NCI-H2227 treated with DMSO at 0.1 percent for 48 hours (cell line): ENCODE measurements at places on chromosomes 16 and 17.
A peak's percentile ranks its signal among the peaks of the same experiment; 100 is the strongest.

GRCh38 chr17:79548116-79548515 lies 62.7 kb downstream of the RBFOX3 start:
- no peak for DNase-seq

- DNase-seq = no peak
These were observed 67.8 kb upstream of the MMP2 start for GRCh38 chr16:55411231-55411630.

DNA sequence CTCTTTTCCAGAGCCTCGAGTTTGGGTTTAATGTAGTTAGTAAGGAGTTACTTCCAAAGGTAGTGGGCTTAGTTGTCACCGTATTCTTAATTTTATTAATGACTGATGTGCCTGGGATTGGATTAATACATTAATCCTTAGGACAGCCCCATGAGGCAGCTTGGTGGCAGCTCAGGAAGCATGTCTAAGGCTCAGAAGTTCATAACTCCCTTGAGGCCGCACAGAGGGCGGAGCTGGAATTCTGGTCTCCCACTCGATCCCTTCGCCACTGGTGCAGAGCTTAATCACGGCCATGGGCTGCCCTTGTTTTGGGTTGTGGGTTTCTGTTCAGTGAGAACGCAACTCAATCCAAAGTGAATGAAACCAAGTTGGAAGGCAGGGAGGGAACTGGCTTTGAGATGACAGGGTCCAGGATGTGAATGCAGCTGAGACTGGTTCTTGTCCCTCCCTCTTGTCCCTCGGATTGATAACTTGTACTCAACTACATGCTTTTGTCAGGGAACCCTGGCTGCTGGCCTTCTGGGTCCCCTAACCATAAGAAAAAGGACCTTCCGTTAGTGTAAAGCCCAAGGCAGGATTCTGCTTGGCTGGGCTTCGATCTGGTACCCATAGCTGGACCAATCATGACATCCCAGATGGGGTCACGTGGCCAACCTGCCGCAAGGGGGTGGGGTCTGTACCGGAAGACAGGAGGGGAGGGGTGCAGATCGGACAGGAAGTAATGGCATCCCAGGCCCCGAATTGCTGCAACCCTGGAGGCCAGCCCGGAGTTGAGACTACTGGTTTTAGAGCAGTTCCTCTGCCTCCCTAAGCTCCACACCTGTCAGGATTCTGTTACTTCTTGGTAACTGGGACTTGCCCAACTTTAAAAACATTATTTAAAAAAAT lies 45.4 kb downstream of the SNX20 start:
- no peak for DNase-seq

- no peak for DNase-seq
These were observed 159.9 kb downstream of the ANKFN1 start for GRCh38 chr17:56313201-56313600.

GRCh38 chr16:50859628-50860360 lies 117.9 kb downstream of the CYLD start:
- DNase-seq = no peak

DNA sequence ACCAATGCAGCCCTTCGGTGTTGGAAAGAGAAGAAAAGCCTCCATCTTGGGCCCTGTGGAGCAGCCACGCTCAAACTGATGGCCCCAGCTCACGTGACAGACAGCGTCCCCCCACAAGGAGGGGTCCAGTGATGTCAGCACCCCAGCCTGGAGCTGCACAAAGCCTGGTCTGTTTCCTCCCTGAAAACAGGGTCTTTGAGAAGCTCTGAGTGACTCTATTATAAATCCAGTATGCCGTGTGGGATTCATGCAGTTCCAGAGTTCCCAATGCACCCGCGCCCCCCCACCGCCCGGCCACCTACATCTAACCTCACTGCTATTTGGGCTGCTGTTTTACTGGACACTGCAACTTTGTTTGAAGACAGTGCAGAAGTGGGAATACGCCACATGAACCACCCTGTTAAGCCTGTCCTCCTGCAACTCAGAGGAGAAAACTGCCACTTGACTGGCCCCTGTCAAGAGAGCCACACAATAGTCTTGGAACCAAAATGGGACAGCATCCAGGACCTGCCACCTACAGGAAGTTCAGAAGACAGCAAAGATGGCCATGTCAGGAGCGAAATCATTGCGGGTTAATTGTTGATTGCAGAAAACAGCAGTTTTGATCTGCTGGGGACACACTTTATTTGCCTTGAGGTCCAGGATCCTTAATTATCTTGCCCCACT lies 33.1 kb downstream of the PMP22 start:
- no peak for DNase-seq

DNA sequence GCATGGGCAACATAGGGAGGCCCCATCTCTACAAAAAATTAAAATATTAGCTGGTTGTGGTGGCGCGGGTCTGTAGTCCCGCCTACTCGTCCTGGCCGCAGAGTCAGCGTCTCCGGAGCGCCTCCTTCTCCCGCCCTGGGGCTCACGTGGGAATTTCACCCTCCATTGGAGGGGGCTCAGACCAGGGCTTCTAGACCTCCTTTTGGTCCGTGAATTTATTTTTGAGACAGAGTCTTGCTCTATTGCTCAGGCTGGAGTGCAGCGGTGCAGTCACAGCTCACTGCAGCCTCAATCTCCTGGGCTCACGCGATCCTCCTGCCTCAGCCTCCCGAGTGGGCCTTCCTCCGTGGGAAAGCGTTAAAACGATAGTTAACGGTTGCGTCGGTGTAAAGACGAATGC lies 394 bp upstream of the NME4 start:
- peak; percentile 75 for DNase-seq

DNA sequence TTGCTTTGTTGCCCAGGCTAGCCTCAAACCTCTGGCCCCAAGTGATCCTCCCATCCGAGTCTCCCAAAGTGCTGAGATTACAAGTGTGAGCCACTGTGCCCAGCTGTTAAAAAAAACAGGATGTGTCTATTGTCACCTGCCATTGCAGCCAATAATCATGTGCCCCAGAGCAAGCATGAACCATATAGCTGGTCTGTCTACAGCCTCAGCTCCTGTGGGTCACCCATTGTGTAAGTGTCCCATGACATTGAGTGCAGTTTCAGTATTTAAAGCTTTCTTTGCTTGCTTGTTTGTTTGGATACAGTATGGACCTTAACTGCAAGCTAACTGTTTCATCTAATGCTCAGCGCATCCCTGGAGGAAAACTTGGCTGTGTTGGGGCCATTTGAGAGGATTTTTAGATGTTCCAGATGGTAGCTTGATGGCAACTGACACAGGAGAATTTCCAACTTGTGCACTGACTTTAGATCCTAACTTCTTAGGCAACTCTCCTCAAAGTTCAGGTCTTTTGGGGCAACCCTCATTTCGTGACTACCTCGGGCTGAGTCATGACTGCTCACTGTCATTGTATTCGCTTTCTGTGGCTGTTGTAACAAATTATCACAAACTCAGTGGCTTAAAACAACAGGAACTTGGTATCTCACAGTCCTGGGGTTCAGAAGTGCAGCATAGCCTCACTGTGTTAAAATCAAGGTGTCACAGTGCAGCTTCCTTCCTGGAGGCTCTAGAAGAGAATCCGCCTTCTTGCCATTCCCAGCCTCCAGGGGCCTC lies 30.3 kb upstream of the ADORA2B start:
- DNase-seq = no peak
